ENCODE measurements at places on chromosomes 1 and 21.

GRCh38 chr1:66359269-66359668, 174.7 kb upstream of the SGIP1 start:
- ATAC-seq: no peak

GRCh38 chr1:210233495-210234328, 1.1 kb downstream of the SERTAD4 start:
- ATAC-seq: peak; percentile 77

DNA sequence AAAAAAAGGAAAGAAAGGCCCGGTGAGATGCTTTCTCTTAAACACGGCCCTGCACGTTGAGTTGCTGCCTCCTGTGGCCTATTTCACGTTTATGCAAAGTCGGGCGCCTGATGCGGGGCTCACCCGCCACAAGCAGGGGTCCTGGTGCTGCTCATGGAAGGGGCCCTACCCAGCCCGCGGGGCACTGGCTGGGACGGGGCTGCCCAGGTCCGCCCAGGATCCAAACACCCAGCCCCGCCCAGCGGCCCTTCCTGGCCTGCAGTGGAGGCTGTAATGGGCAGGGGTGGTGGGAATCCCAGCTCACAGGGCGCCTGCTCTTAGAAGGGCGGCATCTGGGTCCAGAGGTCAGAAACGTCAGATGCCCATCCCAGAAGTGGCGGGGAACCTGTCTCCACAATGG, 1.6 kb downstream of the COL6A2 start:
- no peak for ATAC-seq

DNA sequence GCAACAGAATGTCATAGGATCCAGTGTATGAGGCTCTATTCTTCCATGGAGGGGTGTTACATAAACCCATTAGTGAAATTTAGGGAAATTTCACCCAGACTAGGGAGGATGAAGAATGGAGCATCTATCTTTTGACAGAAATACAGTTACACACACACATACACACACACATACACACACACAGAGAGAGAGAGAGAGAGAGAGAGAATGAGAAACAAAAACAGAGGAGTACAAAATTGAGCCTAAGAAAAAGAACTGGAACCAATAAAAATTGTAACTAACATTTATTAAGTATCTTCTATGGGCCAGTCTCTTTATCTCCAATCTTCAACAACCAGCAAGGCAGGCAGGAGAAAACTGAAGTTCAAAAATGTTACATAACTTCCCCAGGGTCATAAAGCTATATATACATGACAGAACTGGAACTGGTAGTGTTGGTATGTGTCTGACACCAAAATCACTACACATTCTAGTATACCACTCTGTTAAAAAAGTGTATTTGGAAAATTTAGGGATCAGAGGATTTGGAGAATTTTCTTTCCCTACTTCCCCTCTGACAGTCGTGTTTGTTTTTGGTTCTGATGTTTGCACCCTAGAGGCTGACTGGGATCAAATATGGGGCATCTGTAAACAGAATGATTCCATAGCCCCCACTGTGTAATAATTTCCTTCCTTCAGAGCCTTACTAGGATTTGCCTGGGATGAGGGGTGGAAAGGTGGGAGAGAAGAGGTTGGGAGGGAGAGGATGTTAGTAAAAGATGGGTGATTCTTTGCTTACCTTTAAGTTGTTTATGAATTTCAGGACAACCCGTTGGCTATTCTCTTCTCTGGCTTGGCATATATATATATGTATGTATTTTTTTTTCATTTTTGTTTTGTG, 1.0 kb upstream of the ZFYVE9 start:
- ATAC-seq: no peak

DNA sequence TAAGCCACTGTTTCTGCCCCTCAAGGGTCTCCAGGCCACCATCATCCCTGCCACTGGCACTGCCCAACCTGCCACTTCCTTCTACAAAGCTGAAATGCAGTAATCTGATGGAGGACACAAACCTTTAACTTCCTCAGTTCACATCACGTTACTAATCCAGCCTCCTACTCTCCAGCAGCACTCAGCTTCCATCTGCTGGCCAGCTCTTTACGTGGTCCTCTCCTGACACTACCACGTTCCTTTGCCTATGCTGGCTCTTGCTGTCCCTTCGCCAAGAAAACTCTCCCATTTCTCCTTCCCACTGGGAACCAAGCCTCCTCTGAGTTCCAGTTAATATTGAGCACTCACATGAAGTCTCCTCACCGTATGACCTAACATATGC, 124.0 kb downstream of the EDEM3 start:
- no peak for ATAC-seq

DNA sequence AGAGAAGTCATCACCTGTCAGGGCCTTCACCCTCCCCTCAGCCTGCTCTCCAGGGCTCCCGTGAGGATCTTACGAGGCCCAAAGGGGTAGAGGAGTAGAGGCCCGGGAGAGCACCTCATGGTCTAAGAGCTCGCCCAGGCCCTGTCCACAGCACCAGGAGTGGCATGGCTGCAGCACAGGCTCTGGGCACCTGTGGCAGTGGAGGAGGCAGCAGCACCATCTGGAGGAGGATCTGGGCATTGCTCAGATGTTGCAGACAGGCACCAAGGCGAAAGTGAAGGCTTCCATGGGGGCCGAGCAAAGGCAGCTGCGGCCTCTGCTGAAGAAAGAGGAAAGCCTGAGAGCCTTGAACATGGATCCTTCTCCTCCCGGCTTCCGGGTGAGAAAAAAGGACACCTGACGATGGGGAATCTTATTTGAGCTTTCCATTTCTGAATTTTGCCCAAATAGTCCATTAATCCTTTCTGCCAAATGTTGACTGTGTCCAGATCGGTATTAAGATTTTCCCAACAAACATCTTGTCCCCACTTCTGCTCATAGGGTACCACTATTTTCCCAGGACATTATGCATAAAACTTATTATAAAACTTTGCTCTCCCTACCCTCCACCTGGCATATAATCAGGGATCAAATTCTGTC, 604.7 kb downstream of the PTPRC start:
- ATAC-seq: peak; percentile 99
